ENCODE measurements at places on chromosomes 13 and 19.

DNA sequence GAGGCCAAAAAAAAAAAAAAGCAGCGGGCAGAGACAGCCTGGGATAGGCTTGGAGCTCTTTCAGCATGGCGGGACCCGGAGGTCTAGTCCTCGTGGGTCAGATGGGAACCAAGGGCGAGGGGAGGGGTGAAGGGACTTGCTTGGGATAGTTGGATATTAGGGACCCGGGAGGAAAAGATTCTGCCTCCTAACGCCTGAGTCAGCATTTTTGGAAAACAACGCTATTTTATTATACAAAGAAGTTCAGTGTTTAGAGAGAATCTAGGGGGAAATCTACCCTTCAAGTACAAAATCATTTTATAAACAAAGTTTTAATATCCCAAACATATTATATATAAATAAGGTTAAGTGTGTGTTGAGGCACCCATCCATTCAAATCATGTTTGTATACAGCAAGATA, 156.7 kb downstream of the ZNF536 start:
- DNase-seq: no peak

DNA sequence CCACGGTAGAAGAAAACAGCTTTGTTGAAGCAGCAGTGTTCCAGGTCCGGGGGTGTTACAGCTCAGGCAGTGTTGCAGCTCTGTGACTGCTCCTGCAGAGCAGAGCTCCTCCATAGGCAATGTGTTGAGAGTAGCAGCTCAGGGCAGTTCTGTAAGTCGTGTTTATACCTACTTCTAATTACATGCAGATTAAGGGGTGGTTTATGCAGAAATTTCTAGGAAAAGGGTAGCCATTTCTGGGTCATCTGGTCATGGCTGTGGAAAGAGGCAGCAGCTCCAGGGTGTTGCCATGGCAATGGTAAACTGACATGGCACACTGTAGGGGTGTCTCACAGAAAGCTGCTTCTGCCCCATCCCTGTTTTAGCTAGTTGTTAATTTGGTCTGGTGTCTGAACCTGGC, 316.4 kb downstream of the GPC5 start:
- DNase-seq: no peak

- no peak for DNase-seq
These were observed 87.7 kb downstream of the SGCG start for GRCh38 chr13:23268441-23268840.

DNA sequence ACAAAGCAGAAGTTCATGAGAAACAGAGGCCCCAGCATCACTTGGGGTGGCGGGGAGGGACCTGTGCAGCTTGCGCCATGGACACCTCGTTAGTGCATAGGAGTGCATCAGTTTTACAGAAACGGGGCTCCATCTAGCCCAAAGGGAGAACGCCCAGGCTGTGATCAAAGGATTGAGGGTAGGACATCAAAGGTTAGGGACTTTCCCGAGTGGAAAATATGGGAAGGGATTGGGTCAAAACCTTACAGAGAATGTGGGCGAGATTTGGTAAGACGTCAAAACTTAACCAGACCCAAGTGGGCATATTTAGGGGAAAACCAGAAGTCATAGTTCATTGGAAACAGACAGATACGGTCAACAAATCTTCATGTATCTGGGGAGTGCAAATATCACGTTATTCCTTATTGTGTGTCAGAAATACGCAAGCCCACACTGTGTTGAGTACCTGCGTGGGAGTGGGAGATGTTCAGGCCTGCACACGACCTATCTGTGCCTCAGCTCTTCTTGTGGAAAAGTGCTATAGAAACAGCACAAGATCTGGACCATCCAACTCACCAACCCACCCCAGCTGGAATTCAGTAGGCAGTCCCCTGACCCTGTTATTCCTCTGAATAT, 9.4 kb upstream of the GRAMD1A start:
- DNase-seq: no peak

DNA sequence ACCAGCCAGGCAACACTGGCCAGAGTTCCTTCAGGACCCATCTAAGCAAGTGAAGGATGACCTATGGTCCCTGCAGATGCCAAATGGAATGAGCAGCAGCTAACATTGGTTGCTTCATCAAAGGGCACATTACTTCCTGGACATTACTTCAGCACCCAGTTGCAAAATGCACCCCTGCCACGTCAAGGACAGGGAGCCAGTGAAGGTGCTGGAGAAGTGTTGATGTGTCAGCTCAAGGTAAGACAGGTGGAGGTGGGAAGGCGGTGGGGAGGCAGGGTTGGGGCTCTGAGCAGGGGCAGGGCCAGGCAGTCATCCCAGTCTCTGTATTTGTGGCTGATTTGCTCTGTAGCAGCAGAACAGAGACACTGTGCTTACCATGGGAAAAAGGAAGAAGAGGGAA, 14.6 kb downstream of the CSNK1A1L start:
- no peak for DNase-seq

DNA sequence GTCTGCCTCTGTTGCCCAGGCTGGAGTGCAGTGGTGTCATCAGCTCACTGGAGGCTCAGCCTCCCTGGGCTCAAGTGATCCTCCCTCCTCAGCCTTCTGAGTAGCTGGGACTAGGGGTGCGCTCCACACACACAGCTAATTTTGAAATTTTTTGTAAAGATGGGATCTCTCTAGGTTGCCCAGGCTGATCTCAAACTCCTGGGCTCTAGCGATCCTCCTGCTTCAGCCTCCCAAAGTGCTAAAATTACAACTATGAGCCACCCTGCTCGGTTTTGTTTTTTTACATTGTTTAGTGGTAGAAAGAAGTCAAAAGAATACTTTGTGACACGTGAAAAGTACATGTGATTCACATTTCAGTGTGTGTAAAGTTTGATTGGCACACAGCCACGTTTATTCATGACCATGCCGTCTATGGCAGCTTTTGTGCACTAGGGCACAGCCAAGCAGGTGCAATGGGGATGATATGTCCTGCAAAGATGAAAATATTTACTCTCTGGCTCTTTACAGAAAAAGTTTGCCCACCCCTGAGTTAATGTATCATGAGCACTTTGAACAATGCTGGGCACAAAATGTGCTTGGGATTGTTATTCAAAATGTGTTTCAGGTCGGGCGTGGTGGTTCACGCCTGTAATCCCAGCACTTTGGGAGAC, 16.2 kb upstream of the NFIC start:
- DNase-seq: no peak

DNA sequence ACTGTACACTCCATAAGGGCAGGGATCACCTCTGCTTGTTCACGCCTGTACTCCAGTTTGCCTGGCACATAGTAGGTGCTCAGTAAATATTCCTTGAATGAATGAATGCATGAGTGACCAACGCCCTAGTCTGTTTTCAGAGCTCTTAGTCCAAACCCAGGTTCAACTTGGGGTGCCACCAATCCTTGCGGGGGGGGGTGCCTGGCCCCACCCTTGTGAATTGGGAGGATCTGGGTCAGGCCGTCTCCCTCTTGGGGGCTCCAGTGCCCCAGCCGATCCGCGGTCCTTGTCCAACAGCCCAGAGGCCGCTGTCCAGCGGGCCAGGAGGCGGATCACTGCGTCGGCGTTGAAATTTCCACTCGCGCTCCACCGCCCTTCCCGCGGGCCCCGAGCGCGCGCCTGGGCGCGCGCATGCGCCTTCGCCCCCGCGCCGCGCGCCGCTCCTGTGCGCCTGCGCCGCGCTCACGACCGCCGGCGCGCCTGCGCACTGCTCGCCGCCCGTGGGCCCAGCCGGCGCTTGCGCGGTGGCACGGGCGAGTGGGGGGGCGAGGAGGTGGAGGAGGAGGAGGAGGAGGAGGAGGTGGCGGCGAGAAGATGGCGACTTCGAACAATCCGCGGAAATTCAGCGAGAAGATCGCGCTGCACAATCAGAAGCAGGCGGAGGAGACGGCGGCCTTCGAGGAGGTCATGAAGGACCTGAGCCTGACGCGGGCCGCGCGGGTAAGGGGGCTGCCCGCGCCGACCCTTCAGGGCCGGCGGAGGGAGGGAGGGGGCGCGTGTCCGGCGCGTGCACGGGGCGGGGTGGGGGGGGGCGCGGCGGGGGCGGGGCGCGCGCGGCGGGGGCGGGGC, at the start of gene CRTC1:
CRTC1 (plus strand) TSS at position 572 of the 849 bp plus-strand sequence; CDS start at position 595, 23 bp downstream.
- peak; percentile 46 for DNase-seq

- DNase-seq: no peak
These were observed 3.0 kb upstream of the RASL11A start for GRCh38 chr13:27267596-27267995.

DNA sequence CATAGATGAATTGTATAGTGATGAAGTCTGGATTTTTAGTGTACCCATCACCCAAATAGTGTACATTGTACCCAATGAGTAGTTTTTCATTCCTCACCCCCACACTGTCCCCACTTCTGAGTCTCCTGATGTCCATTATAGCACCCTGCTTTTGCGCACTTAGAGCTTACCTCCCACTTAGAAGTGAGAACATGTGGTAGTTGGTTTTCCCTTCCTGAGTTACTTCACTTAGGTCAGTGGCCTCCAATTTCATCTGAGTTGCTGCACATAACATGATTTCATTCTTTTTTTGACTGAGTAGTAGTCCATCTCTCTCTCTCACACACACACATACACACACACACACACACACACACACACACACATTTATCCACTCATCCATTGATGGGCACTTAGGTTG, 43.2 kb upstream of the ALOX5AP start:
- DNase-seq: no peak

GRCh38 chr19:16849168-16849567, 20.0 kb downstream of the SIN3B start:
- peak; percentile 83 for DNase-seq

GRCh38 chr13:80783926-80784565, 443.1 kb upstream of the SPRY2 start:
- no peak for DNase-seq
